ENCODE measurements at places on chromosomes 5 and 9.

DNA sequence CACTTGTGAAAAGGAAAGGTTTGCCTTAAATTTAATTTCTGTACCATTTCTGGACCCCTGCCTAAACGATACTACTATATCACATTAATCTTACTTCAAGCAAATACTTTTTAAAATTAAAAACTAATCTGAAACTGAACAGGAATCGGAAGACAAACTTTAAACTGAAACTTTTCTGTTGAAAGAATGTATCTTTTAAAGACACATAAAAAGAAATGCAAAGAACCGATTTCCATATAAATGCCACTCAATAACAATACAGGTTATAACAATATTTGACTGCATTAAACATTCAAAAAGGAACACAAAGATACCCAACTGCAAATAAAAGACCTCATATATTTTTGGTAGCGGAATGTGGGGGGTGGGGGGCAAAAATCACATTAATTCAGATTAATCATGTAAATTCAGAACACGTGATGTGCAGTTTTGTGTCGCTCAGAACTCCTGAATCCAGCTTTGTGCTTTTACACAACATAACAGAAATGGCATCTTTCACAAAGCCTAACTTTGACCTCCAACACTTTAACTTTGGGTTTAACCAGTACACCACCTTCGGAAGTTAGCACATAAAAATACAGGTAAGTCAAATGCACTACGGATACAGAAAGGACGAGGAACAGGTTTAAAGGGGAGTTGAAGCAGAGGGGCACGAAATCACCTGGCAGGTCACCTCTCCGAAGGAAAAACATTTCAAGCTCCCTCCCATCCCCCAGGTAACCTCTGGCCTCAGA is 925 bp downstream of the LIFR start:
- no peak for DNase-seq

DNA sequence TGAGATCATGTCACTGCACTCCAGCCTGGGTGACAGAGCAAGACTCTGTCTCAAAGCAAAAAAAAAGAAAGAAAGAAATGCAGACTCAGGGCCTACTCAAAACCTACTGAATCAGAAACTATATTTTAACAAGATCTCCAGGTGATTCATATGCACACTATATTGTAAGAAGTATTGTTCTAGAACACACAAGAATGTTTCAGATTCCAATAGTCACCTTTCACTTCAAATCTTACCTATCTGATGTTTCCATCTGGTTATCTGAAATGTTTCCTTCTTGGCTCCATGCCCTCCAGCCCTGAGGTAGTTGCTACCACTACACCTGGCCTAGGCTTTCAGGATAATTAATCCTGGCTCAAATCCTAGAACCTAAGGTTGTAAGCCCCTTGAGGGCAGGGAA is 36.8 kb upstream of the SNX2 start:
- no peak for DNase-seq

- DNase-seq: no peak
These were observed 66.1 kb upstream of the ANKRD55 start for GRCh38 chr5:56299212-56299611.

- DNase-seq: no peak
These were observed 169.0 kb downstream of the CDH6 start for GRCh38 chr5:31362529-31362900.

GRCh38 chr5:169906745-169907649 is 73.3 kb downstream of the INSYN2B start:
- DNase-seq: no peak

DNA sequence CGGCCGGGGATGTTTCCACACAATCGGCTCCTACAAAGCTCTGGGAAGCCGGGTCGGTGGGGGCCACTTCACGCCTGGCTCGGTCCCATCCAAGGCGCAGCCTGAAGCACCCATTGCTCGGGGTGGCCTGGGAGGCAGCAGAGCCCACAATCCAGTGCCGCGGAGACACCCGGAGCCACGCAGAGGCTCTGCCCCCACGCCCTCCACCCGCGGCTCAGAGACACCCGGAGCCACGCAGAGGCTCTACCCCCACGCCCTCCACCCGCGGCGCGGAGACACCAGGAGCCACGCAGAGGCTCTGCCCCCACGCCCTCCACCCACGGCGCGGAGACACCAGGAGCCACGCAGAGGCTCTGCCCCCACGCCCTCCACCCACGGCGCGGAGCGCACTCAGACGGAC is 31.9 kb downstream of the SLC12A7 start:
- DNase-seq: no peak

GRCh38 chr5:80109646-80110478 is 74.7 kb downstream of the THBS4 start:
- no peak for DNase-seq

- peak; percentile 17 for DNase-seq
These were observed 285.1 kb downstream of the GADD45G start for GRCh38 chr9:89889865-89890264.

GRCh38 chr5:79488775-79489174 is 25.2 kb downstream of the HOMER1 start:
- no peak for DNase-seq

- DNase-seq: no peak
These were observed 25.4 kb upstream of the NKD2 start for GRCh38 chr5:983238-983524.

GRCh38 chr5:7650755-7651154 is 200.2 kb downstream of the CFAP90 start:
- no peak for DNase-seq
